Lung (tissue), 17 donors: ENCODE measurements at places on chromosomes 1 and 21. TPM values are rescaled to one million over a fixed set of nuclear protein-coding genes. Genes with fewer than 3 reads are reported as not detected.

Gene SNX7
- 24.8 TPM for total RNA-seq

Gene SMCP
- not detected for total RNA-seq

Gene NBPF10
- total RNA-seq: 1.9 TPM

Gene ZNF593OS
- not detected for total RNA-seq

Gene DDR2
- 29.2 TPM for total RNA-seq

Gene SPRTN
- 12.8 TPM for total RNA-seq

Gene FBLIM1
- 55.0 TPM for total RNA-seq
